ENCODE measurements at places on chromosomes 12 and 14.

DNA sequence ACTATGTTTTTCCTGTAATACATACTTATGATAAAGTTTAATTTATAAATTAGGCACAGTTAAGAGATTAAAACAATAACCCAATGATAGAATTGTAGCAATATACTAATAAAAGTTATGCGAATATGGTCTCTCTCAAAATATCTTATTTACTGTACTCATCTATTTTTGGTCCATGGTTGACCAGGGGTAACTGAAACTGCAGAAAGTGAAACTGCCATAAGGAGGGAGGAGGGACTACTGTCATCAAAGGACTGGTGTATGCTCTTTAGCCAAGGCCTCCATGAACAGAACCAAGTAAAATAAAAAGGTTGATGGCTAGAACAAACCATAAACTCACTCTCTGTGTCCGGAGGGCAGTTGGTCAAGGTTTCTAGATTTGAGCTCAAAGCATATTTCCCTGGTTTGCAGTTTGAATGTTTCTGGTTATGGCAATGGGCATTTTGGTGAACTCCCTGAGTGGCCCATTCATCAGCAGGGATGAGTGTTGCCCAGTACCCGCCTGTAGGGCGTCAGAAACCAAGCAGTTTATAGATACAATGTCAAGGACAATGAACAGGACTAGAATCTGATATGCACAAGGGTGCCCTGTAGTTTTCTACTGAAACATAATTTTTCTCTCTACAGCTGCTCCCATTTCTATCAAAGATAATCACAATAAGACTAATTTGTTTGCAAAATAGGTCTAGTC lies 19.8 kb downstream of the LEMD3 start:
- no peak for DNase-seq

DNA sequence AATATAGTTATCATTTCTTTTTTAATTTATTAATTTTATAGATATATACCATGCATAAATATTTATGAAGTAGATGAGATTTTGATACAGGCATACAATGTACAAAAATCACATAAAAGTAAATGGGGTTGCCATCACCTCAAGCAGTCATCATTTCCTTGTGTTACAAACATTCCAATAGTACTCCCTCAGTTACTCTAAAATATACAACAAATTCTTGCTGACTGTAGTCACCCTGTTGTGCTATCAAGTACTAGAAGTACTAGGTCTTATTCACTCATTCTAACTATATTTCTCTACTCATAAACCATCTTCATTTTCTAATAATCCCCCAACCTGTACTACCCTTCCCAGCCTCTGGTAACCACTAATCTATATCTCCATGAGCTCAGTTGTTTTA lies 432.6 kb upstream of the SYT1 start:
- no peak for DNase-seq

GRCh38 chr14:73888971-73889370 lies 2.3 kb downstream of the ZNF410 start:
- DNase-seq = no peak

DNA sequence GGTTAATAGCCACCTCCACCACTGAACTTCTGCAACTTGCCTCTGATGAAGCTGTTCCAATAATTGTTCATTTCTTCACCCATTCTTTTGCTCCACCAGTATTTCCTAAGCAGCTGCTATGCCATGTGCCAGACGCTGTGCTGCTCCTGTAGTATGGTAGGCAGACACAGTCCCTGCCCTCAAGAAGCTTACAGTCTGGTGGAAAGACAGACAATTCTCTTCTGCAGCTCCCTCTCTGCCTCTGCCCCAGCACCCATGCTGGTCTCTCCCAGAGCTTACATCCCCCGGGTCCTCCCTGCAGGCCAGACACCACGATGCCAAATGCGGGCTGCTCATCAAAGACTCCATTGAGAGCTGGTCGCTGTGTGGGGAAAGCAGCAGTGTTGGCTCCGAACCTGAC lies 111.6 kb upstream of the ESRRB start:
- DNase-seq = no peak

DNA sequence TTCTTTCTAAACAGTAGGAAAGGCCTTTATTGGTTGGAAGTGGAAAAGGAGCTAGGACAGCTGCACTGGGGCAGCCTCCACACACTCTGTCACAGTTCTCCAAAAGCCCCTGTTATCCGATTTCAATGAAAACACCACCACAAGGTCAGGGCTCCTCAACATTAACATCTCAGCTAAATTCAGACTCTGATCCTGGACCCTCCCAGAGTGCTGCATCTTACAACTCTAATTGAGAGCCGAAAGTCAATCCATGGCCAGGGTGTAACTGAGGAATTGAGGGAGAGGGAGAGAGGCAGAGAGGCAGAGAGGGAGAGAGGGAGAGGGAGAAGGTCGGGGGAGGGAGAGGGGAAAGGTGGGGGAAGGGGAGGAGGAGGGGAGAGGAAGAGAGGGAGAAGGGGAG lies 32.1 kb downstream of the DICER1 start:
- DNase-seq = no peak

DNA sequence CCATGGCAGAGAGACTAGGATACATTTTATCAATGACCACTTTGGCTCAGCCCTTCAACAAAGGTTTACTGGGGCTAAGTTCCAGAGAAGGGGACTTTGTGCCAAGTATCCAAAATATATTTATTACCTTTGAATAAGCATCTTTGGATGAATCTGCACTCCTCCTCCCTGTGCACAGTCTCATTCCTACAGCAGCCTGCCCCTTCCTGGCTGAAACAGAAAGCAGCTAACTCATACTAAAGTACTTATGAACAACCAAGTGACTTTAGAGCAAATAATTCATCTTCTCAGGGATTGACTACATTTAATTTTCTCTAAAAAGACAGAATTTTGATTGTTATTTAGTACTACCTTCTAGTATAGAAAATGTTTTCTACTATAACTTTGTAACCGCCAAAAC lies 47.8 kb upstream of the ETV6 start:
- no peak for DNase-seq

- no peak for DNase-seq
Measured at GRCh38 chr12:57372233-57372632, 58.6 kb downstream of the R3HDM2 start.

GRCh38 chr12:115569345-115570068 lies 708.0 kb downstream of the MED13L start:
- DNase-seq = no peak

GRCh38 chr14:90424075-90424474 lies 27.2 kb downstream of the CALM1 start:
- no peak for DNase-seq

DNA sequence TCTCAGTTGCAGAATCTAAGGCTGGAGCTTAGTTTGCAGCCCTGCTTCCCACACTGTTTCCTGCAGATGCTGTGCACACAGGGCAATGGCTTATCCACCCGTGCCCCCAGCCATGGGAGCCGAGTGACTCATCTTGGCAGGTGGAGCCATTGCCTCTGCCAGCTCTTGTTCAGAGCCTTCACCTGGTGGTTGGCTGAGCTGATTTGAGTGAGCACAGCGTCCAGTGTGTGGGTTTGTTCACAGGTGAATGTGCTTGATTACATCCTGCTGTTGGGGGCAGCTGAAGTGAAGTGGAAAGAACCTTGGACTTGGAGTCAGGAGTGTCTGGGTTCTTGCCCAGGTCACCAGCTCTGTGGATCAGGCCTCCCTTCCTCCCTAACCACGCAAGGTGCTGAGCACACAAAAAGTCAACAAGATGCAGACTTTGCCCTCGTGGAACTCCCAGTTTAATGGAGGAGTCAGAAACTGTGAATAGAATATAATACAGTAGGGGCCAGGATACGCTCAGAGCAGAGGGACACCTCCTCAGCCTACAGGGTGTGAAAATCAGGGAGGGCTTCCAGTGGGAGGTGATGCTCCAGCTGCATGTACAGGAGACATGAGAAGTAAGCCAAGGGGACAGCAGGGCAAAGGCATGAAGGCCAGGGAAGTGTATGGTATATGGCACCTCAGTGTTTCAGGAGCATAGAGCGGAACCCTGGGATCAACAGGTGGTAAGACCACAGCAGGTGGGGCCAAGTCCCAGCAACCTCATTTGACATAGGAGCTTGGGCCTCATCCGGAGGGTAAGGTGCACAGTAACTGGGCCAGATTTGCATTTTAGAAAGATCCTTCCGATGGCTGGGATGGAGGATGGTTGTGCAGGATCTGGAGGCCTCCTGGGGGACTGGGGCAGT lies 22.8 kb downstream of the JDP2 start:
- DNase-seq = peak; percentile 68

GRCh38 chr14:58299401-58300330 lies 1.3 kb downstream of the ARID4A start:
- DNase-seq = no peak

DNA sequence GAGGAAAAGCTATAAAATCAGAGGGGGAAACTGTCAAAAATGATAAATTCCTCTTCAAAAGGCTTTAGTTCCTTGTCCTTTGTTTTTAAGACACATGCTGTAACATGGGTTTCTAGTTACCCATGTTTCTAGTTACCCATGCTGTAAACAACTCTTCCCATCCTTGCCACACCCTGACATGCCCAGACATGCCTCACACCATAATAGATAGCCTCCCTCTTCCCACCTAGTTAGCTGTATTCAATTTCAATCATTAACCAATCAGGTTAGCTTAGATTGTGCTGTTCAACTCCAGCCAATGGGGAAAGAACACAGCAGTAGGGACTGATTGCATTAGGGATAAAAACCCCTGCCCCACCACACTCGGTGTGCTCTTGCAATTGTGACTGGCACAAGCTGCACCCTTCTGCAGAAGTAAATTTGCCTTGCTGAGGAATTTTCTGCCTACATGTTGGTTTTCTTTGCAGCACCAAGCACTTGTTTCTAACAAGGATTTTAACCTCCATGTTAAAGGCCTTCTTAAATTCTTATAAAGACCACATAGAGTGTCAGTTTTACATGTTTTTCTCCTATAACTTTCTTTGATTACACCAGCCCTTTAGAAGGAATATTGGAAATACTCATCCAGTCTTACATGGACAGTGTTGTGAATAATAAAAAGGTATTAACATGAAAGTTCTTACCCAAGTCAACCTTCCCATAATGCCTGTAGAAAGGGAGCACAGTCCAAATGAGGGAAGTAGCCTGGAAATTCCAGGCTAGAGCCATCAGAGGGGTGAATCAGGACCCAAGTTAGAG lies 32.5 kb upstream of the LALBA start:
- no peak for DNase-seq

- no peak for DNase-seq
Measured at GRCh38 chr12:74031045-74031444, 506.6 kb upstream of the ATXN7L3B start.

- DNase-seq = no peak
Measured at GRCh38 chr14:76773188-76773885, 12.1 kb downstream of the VASH1 start.

- DNase-seq = no peak
Measured at GRCh38 chr14:51398898-51399297, 158.9 kb downstream of the TMX1 start.

- DNase-seq = no peak
Measured at GRCh38 chr14:104101086-104101621, 15.7 kb downstream of the ASPG start.

DNA sequence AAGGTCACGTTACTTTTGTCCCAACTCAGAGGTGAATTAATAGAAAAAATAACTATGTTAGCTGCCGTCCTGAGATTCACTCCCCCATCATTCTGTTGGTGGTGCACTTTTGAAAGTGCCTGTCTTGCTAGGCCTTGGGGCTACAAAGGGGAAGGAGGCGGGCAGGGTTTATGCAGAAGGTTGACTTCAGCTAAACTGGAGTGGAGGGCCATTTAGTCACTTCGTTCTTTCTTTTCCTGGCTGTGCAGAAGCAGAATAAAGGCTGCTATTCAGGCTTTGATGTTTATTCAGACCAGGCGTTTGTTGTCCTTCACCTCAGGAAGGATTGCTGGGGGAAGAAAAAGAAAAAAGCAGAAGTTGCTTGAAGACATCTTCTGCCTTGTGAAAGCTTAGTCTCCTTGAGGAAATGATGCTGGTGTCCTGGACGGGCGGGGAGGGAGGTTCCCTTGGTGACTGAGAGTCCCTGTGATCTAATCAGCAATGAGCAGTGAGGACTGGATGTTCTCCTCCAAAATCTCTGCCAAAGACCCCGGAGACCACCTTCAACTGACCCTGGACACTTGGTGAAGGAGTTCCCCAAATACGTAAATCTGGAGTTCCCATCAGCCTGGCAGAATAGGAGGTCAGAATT lies 4.0 kb downstream of the GLT1D1 start:
- no peak for DNase-seq

- DNase-seq = no peak
Measured at GRCh38 chr12:26125400-26126339, 833 bp upstream of the BHLHE41 start.

- DNase-seq = no peak
Measured at GRCh38 chr12:108093209-108093608, 35.9 kb upstream of the WSCD2 start.

GRCh38 chr14:61335049-61335448 lies 13.7 kb downstream of the PRKCH start:
- DNase-seq = no peak

DNA sequence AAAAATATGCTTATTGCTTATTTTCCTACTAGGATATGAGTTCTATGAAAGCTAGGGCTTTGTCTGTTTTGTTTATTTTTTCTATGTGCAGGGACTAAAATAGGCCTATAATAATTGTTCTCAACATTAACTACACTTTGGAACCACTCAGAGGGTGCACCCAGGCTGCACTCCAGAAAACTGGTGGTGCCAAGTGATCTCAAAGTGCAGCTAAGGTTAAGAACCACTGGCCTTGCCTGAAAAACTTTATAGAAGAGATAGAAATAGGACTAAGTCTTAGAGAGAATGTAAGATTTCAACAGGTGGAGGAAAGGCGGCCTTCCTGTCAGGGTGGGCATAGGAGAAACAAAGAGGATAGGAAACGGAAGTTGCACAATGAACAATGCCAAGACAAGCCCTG lies 37.7 kb upstream of the NR1H4 start:
- no peak for DNase-seq

DNA sequence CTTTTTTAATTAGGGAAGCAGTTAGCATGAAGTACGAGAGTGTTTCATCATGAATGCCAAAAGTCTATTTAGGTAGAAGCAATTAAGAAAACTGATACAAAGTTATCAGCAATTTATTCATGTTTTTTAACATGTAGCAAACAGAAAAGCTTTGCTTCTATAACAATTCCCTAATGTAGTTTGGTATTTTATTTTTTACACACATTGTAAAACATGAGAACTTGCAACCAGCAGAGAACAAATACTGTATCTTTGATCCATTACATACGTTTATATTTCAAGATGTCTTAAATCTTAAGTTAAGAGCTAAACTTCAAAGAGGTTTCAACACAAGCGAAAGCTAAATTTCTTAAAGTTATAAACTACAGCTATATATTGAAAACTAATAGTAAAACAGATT lies 39.3 kb downstream of the MED13L start:
- DNase-seq = no peak

GRCh38 chr14:103129301-103130016 lies 6.2 kb downstream of the TNFAIP2 start:
- DNase-seq = no peak

DNA sequence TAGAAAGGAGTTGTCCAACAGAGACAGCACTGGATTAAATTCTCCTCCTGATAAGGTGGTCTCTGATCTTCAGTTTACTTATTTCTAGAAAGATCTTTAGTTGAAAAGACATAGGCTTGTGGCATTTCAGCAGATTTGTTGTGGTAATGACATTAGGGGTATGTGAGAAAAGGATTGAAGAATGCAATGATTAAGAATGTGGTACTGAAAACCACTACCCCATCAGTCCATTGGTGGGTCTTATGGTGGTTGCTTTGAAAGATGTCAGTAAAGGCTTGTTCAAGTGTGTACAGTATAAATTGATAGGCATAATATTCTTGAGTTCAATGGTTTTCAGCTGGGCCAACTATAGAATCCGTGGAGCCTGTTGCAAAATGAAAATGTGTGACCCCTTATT lies 10.8 kb downstream of the PPFIBP1 start:
- DNase-seq = no peak

Measured in COR-L47 (cell line).